ENCODE measurements at places on chromosomes 3 and 15. TPM values are rescaled to one million over a fixed set of nuclear protein-coding genes. Genes with fewer than 3 reads are reported as not detected.

GRCh38 chr3:123405936-123406510 is 42.9 kb downstream of the ADCY5 start:
- DNase-seq = no peak

DNA sequence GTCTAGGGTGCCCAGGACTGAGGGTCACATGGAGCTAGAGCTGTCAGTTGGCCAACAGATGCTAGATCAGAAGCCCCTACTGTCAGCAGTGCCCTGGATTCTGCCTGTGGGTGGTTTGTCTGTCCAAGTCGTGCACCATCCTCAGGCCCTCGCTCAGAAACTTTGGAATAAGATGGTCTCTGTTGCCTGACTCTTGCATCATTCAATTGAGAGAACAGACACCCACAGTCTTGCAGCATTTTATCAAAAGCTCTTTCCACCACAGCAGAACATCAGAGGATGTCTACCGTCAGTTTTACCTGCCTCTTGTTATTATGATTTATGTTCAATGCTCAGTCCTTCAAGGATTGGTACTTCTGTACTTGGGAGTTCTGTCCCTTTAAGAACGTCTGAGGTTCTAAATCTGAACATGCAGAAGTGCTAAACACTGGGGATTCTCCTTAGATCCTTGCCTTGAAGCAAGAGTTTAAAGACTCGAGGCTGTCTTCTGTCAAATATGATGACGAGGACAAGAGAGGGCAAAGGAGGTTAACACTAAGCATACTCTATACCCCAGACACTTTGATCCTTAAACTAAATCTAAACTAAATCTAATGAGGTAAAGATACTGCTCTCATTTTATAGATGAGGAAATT is 4.8 kb downstream of the AQP9 start:
- no peak for DNase-seq

DNA sequence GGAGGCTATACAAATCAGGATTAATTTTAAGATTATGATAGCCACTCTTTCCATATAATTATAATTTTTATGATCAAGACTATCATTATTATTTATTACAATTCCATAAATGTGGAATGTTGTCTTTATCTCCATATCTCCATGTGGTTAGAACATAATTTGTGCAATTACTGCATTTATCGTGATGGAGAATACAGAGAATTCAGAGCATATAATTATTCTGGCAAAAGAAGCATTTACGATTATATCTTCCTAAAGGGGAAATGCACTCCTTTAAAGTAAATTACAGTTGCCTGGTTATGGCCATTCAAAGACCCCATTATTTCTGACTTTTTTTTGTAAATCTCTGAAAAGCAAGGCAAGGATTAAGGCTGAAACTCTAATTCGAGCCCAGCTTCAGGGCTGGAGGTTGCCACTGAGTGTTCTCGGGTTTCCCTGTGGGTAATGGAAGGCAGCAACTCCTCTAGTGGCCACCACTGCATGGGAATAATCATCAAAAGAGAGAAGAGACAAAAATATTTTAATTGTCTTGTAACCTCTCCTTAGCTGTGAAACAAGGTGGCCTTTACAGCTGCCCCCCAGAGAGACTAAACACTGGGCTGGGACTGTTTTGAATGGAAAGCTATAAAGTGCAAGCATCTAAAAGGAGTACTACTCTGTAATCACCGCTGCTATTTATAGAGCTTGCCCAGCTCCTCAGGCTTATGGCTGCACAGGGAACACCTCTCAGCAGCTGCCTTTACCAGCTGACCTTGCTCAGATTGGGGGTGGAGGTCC is 59.8 kb upstream of the PRTG start:
- DNase-seq = no peak

DNA sequence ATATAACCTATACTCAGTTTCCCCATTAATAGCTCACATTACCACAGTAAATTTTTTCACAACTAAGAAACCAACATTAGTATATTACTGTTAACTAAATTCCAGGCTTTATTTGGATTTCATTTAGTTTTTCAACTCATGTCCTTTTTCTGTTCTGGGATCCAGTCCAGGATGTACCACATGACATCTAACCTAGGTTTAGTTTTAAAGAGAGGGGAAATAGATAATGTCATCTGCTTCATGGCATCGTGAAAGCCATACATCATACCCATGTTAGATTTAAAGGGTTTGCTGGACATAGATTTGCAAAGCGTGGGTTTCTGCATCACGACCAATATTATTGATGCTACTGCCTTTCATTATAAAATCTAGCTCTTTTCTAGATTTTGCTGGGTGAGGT is 33.2 kb upstream of the RPP14 start:
- DNase-seq = no peak

The SPG21 gene
- 59.0 TPM for total RNA-seq
